ENCODE measurements at places on chromosomes 6 and 20. TPM values are rescaled to one million over a fixed set of nuclear protein-coding genes. Genes with fewer than 3 reads are reported as not detected.

SOX4 gene
- total RNA-seq, result 7.6 TPM

ID4 gene
- 1.6 TPM for total RNA-seq

C4B gene
- 0.56 TPM for total RNA-seq

SNRPB gene
- 866 TPM for total RNA-seq

RAET1L gene
- 0.47 TPM for total RNA-seq

PNRC1 gene
- total RNA-seq, result 8.9 TPM

ZC2HC1B gene
- total RNA-seq, result not detected

TBCC gene
- 15.7 TPM for total RNA-seq

OPRM1 gene
- total RNA-seq, result not detected

GRM1 gene
- 0.07 TPM for total RNA-seq

FHL5 gene
- total RNA-seq, result not detected

BTBD3 gene
- total RNA-seq, result 10.0 TPM

CTAGE9 gene
- total RNA-seq, result not detected

TFEB gene
- total RNA-seq, result 4.9 TPM

Measured in A549 treated with RU486 at 1 μM for 4 hours (cell line).